ENCODE measurements at places on chromosomes 13 and 19.

DNA sequence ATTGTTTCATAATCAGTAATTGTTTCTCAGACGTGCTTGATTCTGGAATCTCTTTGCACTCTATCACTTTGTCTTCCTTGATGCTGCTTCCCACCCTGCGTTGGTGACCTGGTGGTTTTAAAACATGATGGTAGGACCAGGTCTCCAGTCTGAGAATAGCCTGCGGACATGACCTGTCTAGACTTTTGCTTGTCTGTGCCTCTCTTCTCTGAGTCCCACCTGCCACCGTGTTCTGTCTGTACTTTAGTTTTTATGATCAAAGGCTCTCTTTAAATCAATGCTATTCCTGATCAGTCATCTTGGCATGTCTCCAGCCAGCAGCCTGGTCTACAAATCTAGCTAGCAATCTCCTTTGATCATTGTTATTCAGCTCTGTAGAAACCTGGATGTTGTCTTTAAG lies 933.9 kb downstream of the DIAPH3 start:
- H3K4me3 ChIP-seq, result no peak overlapping the region
- no peaks in the 10 kb centered on the region for H3K4me1 ChIP-seq
- H3K27ac ChIP-seq, result no peak overlapping the region
- H3K27me3 ChIP-seq, result no peaks in the 10 kb centered on the region
- DNase-seq, result no peak
- H3K36me3 ChIP-seq, result no peaks in the 10 kb centered on the region

DNA sequence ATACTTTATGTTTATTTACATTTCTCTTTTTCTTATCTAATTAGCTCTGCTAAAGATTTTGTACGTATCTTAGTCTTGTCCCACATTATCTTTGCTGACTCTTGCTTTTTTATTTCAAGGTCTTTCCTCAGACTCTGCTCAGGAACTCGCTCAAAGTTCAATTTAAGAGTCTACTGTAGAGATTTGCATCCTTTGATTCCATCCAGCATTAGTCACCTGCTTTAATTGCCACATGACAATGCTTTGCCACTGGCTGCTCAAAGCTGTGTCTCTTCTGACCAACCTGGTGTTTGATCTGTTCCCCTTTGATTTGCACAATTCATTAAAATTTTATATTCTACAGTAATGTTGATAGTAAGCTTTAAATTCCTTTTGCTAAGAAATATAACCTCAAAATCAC lies 157.9 kb upstream of the FREM2 start:
- H3K4me3 ChIP-seq, result no peak overlapping the region
- no peaks in the 10 kb centered on the region for H3K36me3 ChIP-seq
- H3K27ac ChIP-seq, result no peak overlapping the region
- H3K27me3 ChIP-seq, result no peaks in the 10 kb centered on the region
- H3K4me1 ChIP-seq, result no peaks in the 10 kb centered on the region

GRCh38 chr13:30872685-30873461 lies 33.2 kb upstream of the MEDAG start:
- H3K27ac ChIP-seq, result no peak overlapping the region
- H3K27me3 ChIP-seq, result no peaks in the 10 kb centered on the region
- no peaks in the 10 kb centered on the region for H3K36me3 ChIP-seq
- DNase-seq, result no peak

DNA sequence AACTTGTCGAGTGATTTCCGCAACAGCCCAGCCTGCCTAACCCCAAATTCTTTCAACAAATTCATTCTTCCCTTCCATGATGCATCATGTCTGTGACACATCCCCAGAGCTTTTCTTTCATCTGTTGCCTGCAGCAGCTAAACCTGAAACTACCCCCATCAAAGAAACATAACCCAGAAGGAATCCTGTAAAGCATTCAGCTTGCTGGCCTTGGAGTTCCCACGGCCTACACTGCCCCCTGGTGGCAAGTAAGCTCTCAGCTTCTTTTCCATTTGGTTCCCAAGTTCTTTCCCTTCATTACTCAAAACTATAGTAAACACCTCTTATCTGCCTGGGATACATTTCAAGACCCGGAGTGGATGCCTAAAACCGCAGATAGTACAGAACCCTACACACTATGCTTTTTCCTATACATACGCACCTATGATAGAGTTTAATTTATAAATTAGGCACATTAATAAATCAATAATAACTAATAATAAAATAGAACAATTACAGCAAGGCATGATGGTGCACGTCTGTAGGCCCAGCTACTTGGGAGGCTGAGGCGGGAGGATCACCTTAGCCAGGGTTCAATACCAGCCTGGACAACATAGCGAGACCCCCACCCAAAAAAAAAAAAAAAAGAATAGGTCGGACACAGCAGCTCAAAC lies 7.4 kb downstream of the ETHE1 start:
- peak; percentile 43 for DNase-seq
- no peaks in the 10 kb centered on the region for H3K27me3 ChIP-seq
- H3K4me3 ChIP-seq, result no peak overlapping the region
- H3K36me3 ChIP-seq, result no peaks in the 10 kb centered on the region
- H3K27ac ChIP-seq, result no peak overlapping the region
- no peaks in the 10 kb centered on the region for H3K4me1 ChIP-seq

DNA sequence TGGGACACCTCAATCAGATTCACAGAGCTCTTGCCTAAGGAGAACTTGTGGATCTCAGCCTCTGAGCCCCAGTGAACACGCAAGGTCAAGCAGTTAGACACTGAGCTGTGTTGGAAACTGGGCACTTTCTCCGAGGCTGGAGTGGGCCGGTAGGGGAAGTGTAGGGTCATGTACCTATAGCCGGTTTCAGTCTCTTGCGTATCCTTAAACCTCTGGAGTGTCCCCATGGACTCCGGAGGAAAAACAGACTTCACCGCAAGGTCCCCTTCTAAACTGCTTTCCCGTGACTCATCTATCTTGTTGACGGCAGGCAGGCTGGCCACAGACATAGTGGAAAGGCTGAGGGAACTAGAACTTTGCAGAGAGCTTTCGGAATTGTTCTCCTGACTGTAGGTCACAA lies 11.3 kb downstream of the IQCN start:
- H3K27me3 ChIP-seq, result no peaks in the 10 kb centered on the region
- H3K4me3 ChIP-seq, result no peak overlapping the region

- H3K27ac ChIP-seq, result no peak overlapping the region
- H3K36me3 ChIP-seq, result no peaks in the 10 kb centered on the region
- no peak for DNase-seq
- H3K4me3 ChIP-seq, result no peak overlapping the region
- no peaks in the 10 kb centered on the region for H3K27me3 ChIP-seq
Observed at GRCh38 chr19:14055396-14055795, 6.5 kb downstream of the PALM3 start.

DNA sequence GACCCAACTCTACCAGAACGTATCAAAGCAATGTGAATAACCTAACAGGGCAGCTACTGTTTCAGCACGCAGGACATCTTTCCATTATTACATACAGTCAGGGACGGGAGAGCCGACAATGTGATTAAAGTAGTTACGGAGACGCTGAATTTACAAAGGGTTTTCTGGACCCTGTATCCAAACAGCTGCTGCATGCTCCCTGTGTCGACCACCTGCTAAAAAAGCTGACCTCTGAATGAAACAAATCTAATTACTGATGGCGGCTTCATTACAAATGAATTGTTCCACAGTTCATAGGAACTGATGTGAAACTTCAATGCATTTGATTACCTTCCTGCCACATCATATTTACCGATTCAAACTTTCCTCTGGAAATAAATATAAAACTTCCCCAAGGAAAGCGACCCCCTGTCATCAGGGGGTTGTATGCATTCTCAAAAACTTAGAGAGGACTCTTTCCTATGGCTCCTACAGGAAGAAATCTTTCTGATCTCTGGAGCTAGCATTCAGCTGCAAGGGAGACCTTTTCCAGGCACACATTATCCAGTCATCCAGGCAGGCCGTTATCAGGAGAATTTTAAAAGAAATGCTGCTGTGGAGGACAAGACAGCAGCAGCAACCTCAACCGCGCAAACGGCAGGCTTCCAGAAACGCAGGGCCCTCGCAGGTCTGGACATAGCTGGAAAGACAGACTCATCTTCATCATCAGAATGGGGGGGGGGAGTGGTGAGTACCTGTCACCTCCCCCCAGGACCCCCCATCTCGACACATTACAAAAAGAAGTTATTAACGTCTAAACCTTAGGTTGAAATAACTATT lies 3.1 kb downstream of the EFNB2 start:
- DNase-seq, result no peak
- H3K36me3 ChIP-seq, result no peaks in the 10 kb centered on the region
- H3K27ac ChIP-seq, result peak overlapping the region; percentile 68
- H3K4me1 ChIP-seq, result peaks cover 7% of the 10 kb centered on the region
- H3K4me3 ChIP-seq, result peak overlapping the region; percentile 45

DNA sequence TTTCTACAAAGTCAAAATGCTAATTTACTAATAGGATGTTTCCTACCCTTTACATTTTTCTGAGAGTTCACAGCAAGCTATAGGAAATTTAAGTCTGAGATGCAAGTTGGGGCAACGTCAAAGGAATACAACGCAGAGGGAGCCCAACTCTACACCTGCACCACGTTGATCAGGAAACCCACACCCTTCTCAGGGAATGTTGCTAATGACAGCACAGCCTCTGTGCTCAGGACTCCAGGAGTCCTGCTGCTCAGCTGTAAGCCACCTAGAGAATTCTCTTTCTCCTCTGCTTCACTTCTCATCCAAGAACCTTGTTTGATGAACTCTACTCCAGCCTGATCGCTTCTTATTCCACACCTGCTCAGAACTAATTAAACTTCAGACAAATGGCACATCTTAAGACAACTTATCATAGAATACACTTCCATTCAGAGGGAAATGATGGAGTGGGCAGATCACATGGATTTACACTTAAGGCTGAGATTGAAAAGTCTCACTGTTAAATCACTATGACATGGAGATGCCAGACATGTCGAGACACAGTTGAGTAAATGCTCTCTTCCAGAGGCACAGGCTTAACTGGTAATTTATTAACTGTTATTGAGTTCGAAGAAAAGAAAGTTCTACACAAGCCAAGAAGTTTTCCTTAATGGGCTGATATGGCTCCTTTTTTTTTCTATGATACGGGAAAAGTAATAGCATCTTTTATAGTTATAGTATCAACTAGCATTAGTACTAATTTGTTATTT lies 811.6 kb upstream of the ARGLU1 start:
- no peak for DNase-seq
- H3K4me3 ChIP-seq, result no peak overlapping the region
- H3K36me3 ChIP-seq, result no peaks in the 10 kb centered on the region
- H3K4me1 ChIP-seq, result no peaks in the 10 kb centered on the region

- no peak for DNase-seq
- H3K27ac ChIP-seq, result no peak overlapping the region
- H3K4me1 ChIP-seq, result no peaks in the 10 kb centered on the region
- no peak overlapping the region for H3K4me3 ChIP-seq
- H3K27me3 ChIP-seq, result no peaks in the 10 kb centered on the region
- H3K36me3 ChIP-seq, result no peaks in the 10 kb centered on the region
Observed at GRCh38 chr13:72112216-72112615, 245.2 kb upstream of the DACH1 start.

DNA sequence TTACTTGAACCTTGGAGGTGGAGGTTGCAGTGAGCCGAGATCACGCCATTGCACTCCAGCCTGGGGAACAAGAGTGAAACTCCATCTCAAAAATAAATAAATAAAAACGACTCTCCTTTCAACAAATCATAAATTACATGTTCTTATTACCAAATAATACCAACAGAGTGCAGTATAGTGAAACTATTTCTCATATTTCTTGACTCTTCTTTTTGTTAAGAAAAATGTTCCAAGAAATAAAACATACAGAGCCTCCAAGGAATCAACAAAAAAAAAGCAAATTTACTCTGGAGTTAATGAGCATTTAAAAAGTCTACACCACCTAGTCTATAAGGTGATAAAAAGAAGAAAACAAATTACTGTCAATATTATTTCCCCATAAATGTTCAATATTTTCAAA lies 188.8 kb downstream of the KLF12 start:
- H3K4me3 ChIP-seq, result no peak overlapping the region
- H3K4me1 ChIP-seq, result no peaks in the 10 kb centered on the region
- no peak overlapping the region for H3K27ac ChIP-seq
- no peaks in the 10 kb centered on the region for H3K36me3 ChIP-seq
- DNase-seq, result no peak
- no peaks in the 10 kb centered on the region for H3K27me3 ChIP-seq

GRCh38 chr19:31266731-31267130 lies 82.5 kb downstream of the TSHZ3 start:
- no peaks in the 10 kb centered on the region for H3K4me1 ChIP-seq
- no peaks in the 10 kb centered on the region for H3K27me3 ChIP-seq
- no peak overlapping the region for H3K27ac ChIP-seq

GRCh38 chr19:33090179-33090578 lies 9.2 kb downstream of the GPATCH1 start:
- peaks cover 5% of the 10 kb centered on the region for H3K4me1 ChIP-seq

DNA sequence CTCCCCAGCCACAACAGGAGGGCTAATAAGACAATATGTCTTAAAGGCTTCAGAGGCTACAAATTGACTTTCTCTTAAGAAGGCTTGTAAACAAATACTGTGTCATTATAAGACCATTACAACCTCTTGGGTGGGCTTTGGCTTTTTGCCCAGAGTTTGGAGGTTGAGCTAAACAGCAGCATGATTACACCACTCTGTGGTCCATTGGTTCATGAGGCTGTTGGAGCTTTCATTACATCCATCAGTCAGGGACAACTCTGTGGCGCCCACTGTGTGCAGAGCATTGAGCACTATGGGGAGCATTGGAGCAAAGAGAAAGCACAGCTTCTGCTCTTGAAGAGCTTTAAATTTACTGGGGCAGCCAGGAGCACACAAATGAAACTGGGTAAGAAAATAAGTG lies 75.9 kb downstream of the TNFSF11 start:
- no peaks in the 10 kb centered on the region for H3K36me3 ChIP-seq
- H3K27me3 ChIP-seq, result no peaks in the 10 kb centered on the region
- no peaks in the 10 kb centered on the region for H3K4me1 ChIP-seq
- no peak overlapping the region for H3K4me3 ChIP-seq
- H3K27ac ChIP-seq, result no peak overlapping the region
- no peak for DNase-seq

DNA sequence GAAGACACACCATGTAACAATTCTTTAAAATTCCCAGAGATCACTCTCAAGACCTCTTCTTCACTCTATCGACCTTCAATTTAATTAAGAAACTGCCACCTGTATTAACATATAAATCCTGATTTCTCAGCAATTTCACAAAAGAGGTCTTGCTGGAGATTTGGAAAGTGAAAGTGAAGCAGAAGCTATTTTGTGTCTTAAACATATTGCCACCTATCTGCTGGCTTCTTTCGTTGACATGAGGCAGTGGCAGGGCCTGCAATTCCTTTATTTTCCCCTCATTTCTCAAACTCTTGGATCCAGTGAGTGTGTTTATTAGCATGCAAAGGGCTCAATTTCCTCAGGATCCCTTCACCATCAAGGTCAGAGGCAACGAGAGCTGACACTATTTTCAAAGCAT lies 780.2 kb upstream of the SLITRK1 start:
- H3K4me3 ChIP-seq, result no peak overlapping the region
- no peaks in the 10 kb centered on the region for H3K4me1 ChIP-seq
- no peak overlapping the region for H3K27ac ChIP-seq
- no peak for DNase-seq

- H3K36me3 ChIP-seq, result no peaks in the 10 kb centered on the region
- no peak overlapping the region for H3K4me3 ChIP-seq
- no peak overlapping the region for H3K27ac ChIP-seq
- no peaks in the 10 kb centered on the region for H3K27me3 ChIP-seq
Observed at GRCh38 chr13:73738626-73739025, 395.6 kb downstream of the KLF12 start.

All from Panc1 (cell line).